H9 (cell line): ENCODE measurements at places on chromosomes 3 and 15.

GRCh38 chr3:55897573-55898224, 410.6 kb upstream of the WNT5A start:
- DNase-seq, result no peak

DNA sequence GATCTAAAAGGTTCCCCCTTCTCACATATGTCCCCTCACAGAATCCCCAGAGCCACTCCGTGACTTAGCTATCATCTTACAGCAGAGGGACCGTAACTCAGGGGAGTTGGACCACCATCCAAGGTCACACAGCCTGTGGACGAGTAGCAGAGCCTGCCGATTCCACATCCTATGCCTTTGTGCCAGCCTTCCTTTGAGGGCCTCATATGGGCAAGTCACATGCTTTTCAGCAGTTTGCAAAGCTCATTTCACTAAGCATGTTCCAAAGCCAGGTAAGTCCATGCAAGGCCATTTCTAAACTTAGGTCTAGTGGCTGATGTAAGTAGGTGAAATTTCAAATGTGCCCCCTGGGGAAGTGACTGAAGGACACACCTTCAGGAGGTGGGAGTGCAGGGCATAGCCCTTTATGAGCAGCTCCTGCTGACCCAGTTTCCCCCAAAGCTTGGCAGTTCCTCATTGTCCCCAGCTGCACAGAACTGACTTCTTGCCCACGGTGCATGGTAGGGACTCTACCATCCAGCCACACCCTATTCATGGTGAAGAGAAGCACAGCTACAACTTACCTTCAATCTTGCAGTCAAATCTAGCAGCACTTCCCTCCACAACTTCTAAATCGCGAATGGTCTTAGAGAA, 33.3 kb upstream of the HACD2 start:
- DNase-seq, result no peak

GRCh38 chr3:7194071-7194835, 333.3 kb downstream of the GRM7 start:
- DNase-seq, result no peak

- no peak for DNase-seq
Measured at GRCh38 chr15:83413054-83413719, 34.0 kb upstream of the SH3GL3 start.

- no peak for DNase-seq
Measured at GRCh38 chr3:123053107-123053506, 13.7 kb upstream of the PDIA5 start.
